ENCODE measurements at places on chromosomes 1 and 21. TPM values are rescaled to one million over a fixed set of nuclear protein-coding genes. Genes with fewer than 3 reads are reported as not detected.

DNA sequence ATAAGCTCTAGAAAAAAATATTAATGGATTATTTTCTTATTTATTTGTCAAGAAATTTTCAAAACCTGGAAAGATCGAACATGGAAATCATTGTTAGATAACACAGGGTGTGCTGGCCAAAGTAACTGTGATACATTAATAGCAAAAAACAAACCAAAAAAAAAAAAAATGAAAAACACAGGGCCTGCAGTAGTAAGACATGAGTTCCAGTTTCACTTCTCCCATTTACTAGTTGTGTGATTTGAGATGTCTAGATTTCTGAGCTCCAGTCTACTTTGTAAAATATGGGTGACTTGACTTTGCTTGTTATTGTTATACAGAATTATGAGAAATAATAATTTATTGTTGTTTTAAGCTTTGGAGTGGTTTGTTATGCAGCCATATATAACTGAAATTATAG, 13.6 kb downstream of the FAM177B start:
- no peak for ATAC-seq

CD5L gene
- not detected for total RNA-seq

DNA sequence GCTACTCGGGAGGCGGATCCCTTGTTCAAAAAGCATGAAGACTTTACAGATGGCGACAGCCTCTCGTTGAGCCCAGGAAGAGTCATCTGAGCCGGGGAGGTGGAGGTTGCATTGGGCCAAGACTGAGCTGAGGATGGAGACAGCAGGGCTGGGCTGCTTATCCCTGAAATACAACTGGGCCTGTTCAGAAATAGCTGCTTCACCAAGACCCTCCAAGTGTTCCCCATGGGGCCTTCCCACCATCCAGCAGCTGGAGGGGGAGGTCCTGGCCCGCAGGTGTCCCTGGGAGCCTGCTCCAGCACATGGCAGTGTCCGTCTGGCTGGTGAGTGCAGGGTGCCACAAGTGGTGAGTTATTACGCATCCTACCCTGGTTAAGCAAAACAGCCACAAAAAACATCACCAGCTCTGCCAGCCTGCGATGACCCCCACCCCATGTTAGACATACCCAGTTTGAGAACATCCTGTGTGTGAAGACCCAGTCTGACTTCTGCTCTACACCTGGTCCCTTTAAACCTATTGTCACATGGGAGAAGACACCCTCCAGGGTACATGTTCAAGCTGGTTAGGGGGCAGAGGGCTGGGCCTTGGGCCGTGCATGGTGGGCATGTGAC, 93.1 kb upstream of the TMPRSS2 start:
- ATAC-seq: no peak

GRCh38 chr21:27464648-27465047, 497.8 kb upstream of the ADAMTS5 start:
- no peak for ATAC-seq

DNA sequence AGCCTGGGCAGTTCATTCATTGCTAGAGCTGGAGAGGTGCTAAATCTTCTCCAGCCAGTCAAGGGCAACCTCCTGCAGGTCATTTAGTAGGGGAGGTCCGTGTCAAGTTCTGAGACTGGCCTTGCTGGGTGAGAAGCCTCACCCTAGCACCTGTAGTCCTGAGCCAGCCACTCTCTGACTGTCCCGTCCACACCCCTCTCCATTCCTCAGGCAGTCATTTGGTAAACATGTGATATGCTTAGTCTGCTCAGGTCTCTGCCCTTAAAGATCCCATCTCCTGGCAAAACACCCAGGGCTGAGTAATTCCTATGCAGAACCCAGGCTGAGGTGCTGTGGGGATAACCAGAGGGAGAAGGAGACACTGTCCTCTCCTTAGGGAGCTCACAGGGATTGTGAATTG, 13.7 kb upstream of the IGFN1 start:
- ATAC-seq: no peak

SLAMF1 gene
- total RNA-seq: 186 TPM

PUM1 gene
- total RNA-seq: 109 TPM

RHD gene
- total RNA-seq: not detected
